ENCODE measurements at places on chromosomes 6 and 20.

GRCh38 chr20:20517296-20517695, 149.4 kb downstream of the INSM1 start:
- no peak for DNase-seq

DNA sequence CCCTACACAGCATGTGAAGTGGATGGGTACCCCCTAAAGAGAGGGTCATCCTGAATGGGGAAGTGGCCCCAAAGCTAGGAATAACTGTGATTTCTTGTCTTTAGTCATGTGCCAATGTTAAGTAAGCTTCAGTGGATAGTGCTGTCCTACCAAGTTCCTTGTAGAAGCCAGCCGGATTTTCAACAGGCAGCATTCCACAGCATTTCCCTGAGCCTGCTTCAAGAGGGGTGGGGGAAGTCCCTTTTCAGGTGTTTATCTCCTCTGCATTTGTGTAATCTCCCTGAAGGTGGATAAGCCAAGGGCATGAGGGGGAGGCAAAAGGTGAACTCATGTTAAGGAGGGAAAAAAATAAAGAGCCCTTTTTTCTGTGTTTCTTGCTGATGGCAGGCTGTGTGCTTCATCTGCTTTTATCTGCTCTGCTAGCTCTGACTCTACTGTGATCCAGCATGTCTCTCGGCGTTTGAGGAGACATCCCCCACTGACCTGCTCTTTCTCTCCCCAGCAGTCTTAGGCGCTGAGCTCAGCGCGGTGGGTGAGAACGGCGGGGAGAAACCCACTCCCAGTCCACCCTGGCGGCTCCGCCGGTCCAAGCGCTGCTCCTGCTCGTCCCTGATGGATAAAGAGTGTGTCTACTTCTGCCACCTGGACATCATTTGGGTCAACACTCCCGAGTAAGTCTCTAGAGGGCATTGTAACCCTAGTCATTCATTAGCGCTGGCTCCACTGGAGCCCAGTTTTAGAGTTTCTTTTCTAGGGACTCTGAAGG, 1.9 kb downstream of the EDN1 start:
- no peak for DNase-seq

- no peak for DNase-seq
These were observed 7.4 kb downstream of the CNBD2 start for GRCh38 chr20:35975576-35976373.

GRCh38 chr6:151118461-151119123, 121.2 kb upstream of the AKAP12 start:
- DNase-seq, result no peak

DNA sequence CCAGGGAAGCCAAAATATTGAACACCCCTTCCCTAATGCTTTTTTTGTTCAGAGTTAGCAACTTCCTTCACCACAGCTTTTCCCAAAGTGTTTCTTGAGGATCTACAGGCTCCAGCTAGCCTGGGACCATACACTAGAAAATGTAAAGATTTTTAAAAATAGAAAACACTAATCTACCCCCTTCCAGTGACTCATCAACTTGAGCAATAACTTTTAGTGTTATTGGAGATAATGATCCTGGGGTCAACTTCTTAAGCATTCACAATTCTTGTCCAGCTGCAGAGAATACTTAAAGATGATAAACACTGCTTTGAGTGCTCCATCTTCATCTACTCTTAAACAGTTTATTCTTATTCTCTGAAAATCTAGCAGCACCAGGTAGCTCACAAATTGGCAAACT, 131.6 kb downstream of the COL9A1 start:
- no peak for DNase-seq

DNA sequence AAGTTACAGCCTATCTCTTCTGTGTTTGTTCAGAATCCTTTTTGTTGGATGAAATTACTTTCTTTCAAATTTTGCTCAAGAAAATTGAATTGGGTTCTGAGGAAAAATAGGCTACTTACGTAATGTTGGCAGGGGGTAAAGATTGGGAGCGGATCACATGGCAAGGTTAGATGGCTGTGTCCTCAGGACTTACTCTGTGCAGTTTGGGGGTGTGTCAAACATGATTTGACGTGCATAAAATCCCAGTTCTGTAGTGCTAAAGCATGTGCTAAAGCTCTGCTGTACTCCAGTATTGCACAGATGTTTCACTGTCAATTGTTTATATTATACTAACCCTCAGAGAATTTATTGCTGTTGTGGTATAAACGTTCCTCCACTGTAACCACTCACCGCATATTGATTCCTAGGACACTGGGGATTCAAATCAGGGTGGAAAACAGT, 2.6 kb downstream of the NT5E start:
- DNase-seq, result no peak

DNA sequence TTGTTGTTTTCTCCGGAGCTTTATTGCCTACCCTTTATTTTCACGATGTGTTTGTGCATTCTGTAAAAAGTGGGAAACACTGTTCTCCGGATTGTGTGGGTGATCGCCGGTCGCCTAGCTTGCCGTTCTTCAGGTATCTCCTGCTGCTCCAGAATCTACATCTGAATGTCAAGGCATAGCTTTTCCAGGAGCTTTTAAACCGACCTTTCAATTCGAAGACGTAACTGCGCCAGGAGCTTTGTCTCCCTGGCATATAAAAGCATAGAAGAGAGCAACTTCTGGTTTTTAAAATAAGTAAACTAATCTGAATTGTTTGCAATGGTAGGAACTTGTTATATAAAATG, 96.0 kb downstream of the HFE start:
- no peak for DNase-seq

- no peak for DNase-seq
These were observed 50.6 kb downstream of the PDSS2 start for GRCh38 chr6:107408714-107409113.
